ENCODE measurements at places on chromosomes 1 and 21. TPM values are rescaled to one million over a fixed set of nuclear protein-coding genes. Genes with fewer than 3 reads are reported as not detected.

GRCh38 chr1:158039380-158039779, 45.9 kb downstream of the KIRREL1 start:
- DNase-seq: no peak
- H3K27me3 ChIP-seq: no peaks in the 10 kb centered on the region
- no peak overlapping the region for H3K27ac ChIP-seq
- no peaks in the 10 kb centered on the region for H3K4me1 ChIP-seq
- no peaks in the 10 kb centered on the region for H3K36me3 ChIP-seq
- no peak overlapping the region for H3K4me3 ChIP-seq

GRCh38 chr1:95118067-95118499, 928 bp downstream of the TLCD4 start:
- H3K27me3 ChIP-seq: no peaks in the 10 kb centered on the region
- no peaks in the 10 kb centered on the region for H3K36me3 ChIP-seq
- H3K4me3 ChIP-seq: peak overlapping the region; percentile 73

GRCh38 chr21:44706026-44706705, 5.2 kb downstream of the TSPEAR start:
- no peak overlapping the region for H3K4me3 ChIP-seq
- no peaks in the 10 kb centered on the region for H3K36me3 ChIP-seq
- H3K27me3 ChIP-seq: peaks cover 28% of the 10 kb centered on the region
- H3K4me1 ChIP-seq: no peaks in the 10 kb centered on the region
- no peak for DNase-seq

DNA sequence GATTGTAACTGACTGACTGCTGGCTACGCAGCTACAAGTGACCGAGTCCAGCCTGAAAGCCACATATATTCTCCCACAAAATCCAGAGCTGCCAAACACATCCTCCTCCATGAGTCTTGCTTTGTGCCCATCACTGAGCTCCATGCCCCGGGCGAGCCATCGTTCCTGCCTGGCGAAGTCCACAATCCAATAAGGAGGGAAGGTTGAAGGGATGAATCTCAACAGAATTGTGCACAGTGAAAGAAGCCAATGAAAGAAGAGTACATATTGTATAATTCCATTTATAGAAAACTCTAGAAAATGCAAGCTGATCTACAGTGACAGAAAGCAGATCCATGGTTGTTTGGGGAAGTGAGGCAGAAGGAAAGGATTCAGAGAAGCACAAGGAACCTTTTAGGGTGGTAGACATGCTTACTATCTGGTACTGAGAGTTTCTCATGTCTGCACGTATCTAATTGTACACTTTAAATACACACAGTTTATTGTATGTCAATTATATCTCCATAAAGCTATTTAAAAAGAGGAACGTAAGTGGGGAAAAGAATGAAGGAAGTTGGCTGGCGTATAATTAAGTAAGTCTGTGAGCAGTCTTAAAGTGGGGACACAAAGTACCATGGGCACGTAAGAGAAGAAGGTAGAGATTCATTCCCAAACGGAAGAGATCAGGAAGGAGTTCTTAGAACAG, 115.9 kb upstream of the JUN start:
- no peak overlapping the region for H3K4me3 ChIP-seq
- no peaks in the 10 kb centered on the region for H3K36me3 ChIP-seq
- no peaks in the 10 kb centered on the region for H3K27me3 ChIP-seq
- peaks cover 12% of the 10 kb centered on the region for H3K4me1 ChIP-seq
- DNase-seq: no peak

DNA sequence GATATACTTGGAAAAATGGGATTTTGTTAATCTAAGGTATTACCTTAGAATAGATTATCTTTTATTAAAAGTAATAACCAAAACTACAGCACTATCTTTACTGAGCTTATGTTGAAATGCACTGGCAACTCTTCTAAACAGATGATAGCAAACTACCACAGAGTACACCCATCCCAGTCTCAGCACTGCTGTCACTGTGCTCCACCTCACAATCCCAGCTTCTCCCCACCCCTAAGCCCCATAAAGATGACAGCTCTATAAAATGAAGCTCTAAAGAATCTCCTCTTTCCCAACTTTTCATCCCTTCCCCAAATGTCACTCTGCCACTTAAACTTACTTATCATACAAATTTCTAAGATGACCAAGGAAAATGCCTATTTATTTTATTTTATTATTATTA, 6.4 kb downstream of the DSTYK start:
- peaks cover 4% of the 10 kb centered on the region for H3K4me1 ChIP-seq
- H3K36me3 ChIP-seq: no peaks in the 10 kb centered on the region
- H3K4me3 ChIP-seq: no peak overlapping the region
- H3K27me3 ChIP-seq: no peaks in the 10 kb centered on the region
- H3K27ac ChIP-seq: no peak overlapping the region

GRCh38 chr1:16048573-16049189, 5.1 kb downstream of the CLCNKB start:
- no peaks in the 10 kb centered on the region for H3K27me3 ChIP-seq
- no peaks in the 10 kb centered on the region for H3K4me1 ChIP-seq
- H3K36me3 ChIP-seq: no peaks in the 10 kb centered on the region
- DNase-seq: peak; percentile 41
- no peak overlapping the region for H3K27ac ChIP-seq
- H3K4me3 ChIP-seq: peak overlapping the region; percentile 32

DNA sequence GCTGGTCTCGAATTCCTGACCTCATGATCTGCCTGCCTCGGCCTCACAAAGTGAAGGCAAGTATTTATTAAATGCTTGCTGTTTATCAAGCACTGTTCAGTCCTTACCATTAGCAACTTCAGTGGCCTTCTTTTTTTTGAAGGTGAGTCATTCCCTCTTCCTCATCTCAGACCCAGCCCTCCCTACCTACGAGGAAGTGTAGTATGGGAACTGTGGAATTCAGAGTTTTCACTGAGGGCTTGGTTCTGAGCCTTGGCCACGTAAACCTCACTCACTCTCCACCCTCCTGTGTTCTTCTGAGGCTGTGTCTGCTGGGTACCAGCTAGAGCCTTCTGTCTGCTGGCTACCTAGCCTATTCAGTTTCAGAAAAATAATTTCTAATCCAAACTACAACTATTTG, 218.3 kb upstream of the SGIP1 start:
- H3K4me1 ChIP-seq: peaks cover 10% of the 10 kb centered on the region
- DNase-seq: peak; percentile 16
- peak overlapping the region; percentile 27 for H3K27ac ChIP-seq
- H3K4me3 ChIP-seq: no peak overlapping the region
- H3K36me3 ChIP-seq: no peaks in the 10 kb centered on the region
- H3K27me3 ChIP-seq: no peaks in the 10 kb centered on the region

Gene MYBPHL
- total RNA-seq: not detected

All from prostate gland (tissue), 2 donors.